Activated CD4-positive, alpha-beta T cell treated with anti-CD3 and anti-CD28 coated beads, Interleukin-2, Interleukin-4, amounts not matched to agents 100 ng/mL and 50 ng/mL, durations not matched to agents 16 hours and 8 hours (primary cell): ENCODE measurements at places on chromosomes 7 and 10.
A peak's percentile ranks its signal among the peaks of the same experiment; 100 is the strongest.

GRCh38 chr10:102769375-102770107 lies 25.8 kb downstream of the WBP1L start:
- DNase-seq = no peak

DNA sequence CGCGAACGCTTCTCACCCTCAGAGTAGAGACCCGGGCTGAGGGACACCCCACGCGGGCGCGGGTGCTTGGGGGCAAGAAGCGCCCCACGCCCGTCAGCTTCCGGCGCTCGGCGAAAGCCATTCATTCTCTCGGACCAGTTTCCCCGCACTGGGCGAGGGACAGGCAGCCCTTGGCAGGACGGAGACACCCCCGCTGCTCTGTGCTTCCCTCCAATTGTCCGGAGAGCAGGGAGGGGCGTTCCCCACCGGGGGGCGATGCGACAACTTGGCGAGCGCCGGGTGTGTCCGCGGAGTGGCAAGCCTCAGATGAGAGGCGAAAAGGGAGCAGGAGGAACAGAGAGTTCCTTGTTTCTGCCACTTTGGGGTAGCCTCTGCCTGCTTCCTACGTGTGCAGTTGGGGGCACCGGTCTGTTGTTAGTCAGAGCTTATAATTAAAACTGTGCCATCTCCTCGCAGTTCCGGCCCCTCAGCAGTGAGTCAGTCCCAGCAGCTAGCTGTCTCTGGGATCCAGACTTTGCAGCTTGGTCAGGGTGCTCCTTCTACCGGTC lies 1.7 kb downstream of the GPR158 start:
- DNase-seq = no peak

- DNase-seq = no peak
Measured at GRCh38 chr7:8480527-8480926, 47.1 kb downstream of the NXPH1 start.

GRCh38 chr7:1555813-1556543 lies at the start of gene TMEM184A:
Gene TMEM184A (minus strand): TSS chr7:1556205. CDS start chr7:1555484, 721 bp downstream.
- peak; percentile 31 for DNase-seq

DNA sequence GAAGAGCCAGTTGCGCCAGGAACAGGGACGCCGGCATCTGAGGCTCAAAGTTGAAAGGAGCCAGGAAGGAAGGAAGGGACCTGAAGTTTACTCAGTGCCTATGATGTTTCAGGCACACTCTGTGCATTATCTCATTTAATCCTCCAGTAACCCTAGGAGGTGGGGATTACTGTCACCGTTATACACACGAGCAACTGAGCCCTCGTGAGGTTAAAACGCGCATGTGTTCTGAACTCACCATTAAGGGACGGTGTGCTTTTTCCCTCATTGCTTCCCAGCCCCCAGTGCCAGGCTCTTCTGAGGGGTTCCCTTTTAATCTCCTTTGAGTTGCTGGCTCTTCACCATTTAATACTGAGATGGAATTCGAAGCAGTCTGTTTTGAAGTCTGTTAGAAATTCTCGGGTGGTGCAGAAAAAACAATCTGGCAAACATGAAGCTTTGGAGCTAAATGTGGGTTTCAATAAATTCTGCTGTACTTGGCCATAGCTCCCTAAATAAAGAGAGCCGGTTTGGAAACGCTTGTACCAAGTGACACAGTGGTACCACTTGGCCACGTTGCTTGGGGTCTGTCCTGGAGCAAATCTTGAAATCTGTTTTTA lies 102.2 kb downstream of the TAX1BP1 start:
- no peak for DNase-seq

DNA sequence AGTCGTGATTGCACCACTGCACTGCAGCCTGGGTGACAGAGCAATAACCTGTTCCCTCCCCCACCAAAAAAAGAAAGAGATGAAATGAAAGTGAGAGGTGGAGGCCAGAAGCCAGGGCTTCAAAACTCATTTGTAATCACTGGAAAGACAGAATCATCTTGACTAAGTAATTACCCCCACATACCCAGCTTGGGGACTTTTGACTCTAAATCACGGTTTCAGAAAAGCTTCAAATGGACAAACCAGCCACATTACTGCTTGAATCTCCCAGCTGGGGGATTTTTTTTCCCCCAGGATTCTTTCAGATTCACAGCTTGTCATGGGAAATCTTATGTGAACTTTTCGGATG lies 361.0 kb downstream of the FRMD4A start:
- DNase-seq = no peak

DNA sequence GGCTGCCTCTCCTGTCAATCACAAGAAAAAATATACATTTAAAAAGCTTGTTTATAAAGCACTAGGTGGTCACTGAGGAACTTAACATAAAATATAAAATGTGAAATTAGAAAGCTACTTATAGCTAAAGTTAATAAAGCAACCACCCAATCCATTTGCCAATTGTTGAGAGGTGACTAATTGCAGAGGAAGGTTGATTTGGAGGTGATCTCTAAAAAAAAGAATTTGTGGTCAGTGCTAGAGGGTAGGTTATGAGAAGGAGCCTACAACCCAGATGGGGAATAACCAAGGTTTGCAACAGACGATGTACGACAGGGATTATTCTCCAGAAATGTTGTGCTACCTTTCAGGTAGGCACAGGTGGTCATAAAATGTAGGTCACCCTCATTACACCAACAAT lies 444.2 kb upstream of the C7orf33 start:
- DNase-seq = no peak

- no peak for DNase-seq
Measured at GRCh38 chr7:2958416-2959102, 85.1 kb downstream of the CARD11 start.
